T-helper 1 cell (primary cell): ENCODE measurements at places on chromosomes 3 and 15.
A peak's percentile ranks its signal among the peaks of the same experiment; 100 is the strongest.

DNA sequence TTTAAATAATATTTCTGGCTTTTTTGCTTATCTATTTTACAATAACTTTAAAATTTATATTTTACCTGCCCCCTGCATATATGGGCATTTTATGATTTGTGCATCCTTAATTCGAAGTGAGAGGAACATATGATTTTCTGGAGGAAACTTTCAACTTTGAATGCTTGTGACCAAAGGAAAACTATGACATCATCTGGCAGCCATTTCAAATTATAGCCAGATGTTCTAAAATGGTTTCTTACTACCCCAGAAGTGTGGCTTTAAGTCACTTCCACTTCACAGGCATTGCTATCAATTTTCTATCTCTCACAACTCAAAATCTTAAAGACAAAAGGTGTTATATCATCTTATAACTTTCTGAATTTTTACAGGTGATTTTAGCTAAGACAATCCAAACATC, 508.8 kb downstream of the RBMS3 start:
- no peak for DNase-seq

GRCh38 chr3:104316118-104316517, 1050.6 kb upstream of the ALCAM start:
- DNase-seq, result no peak

DNA sequence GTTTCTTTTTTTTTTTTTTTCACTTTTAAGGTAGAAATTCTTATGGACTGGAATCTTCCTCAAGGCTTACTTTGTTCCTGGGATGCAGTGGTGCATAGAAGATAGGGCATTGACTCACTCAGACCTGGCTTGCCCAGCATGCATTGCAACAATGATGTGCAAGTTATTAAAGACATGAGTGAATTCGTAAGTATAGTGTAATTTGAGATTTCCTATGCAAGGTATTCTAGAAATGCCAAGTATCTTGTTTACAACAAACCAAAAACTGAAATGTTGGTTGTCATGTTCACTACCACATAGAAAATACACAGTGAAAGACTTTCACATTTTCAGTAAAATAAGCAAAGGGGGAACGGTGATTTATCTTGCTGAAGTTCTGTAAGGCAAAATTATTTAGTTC, 56.5 kb upstream of the FNDC3B start:
- no peak for DNase-seq

GRCh38 chr3:37979541-37980461, 10.8 kb upstream of the VILL start:
- DNase-seq, result no peak

DNA sequence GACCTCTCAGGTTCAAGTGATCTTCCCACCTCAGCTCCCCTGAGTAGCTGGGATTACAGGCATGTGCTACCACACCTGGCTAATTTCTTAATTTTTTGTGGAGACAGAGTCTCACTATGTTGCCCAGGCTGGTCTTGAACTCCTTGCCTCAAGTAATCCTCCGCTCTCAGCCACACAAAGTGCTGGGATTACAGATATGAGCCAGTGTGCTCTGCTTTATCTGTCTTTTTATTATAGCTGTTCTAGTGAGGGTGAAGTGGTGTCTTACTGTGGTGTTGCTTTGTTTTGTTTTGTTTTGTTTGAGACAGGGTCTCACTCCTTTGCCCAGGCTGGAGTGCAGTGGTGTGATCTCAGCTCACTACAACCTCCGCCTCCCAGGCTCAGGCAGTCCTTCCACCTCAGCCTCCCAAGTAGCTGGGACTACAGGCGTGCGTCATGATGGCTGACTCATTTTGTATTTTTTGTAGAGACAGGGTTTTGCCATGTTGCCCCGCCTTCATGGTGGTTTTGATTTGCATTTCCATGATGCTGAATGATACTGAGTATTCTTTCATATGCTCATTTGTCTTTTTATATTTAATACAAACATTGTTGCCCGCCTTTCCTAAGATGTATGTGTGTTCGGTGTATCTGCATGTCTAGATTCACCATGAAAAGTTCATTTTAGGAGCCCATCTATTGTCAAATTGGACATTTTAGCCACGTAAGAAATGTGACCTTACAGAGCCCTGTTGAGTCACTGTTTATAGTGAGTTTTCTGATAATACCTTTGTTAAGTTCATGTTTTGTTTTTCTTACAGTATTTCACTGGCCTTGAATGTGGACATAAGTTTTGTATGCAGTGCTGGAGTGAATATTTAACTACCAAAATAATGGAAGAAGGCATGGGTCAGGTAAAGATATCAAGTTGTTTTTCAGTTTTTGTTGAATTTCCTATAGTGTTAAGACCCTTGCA, 80.6 kb downstream of the ARIH1 start:
- DNase-seq, result no peak

DNA sequence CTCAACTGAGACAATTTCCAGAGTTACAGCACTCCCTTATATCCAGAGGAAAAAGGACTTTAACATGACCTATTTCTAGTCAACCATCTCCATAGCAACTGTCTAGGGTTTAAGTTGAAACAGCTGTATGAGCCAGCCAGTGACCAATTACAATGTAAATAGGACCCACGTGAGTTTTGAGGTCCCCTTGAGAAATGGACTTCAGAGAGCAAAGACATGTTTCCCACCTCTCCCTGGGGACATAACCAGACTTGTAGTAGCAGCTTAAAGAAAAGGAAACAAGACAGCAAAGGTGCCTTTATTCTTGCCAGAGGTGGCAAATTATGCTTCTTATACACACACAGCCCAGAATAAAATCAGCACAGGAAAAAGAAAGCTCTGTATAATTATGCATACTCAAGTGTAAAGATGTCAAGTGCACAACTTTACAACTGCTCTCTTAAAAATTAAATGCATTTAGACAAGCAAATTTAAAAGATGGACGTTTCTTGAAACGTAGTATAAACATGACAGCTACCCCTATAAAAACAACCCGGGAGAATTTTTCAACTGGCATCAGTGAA, 40.2 kb downstream of the SUMF1 start:
- no peak for DNase-seq

GRCh38 chr15:36331531-36332275, 247.7 kb upstream of the CDIN1 start:
- no peak for DNase-seq

DNA sequence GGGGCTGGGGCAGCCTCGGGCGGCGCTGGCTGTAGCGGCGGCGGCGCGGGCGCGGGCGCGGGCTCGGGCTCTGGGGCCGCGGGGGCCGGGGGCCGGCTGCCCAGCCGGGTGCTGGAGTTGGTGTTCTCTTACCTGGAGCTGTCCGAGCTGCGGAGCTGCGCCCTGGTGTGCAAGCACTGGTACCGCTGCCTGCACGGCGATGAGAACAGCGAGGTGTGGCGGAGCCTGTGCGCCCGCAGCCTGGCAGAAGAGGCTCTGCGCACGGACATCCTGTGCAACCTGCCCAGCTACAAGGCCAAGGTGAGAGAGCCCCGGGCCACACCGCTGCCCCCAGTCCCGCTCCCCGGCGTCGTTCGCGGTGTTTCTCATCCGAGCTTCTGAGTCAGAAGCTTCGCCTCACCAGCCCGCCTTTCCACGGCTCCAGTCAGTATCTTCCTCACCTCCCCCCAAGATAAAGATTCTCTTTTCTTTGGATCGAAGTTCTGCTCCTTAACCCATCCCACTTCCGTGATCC, 600 bp downstream of the FBXO45 start:
- peak; percentile 64 for DNase-seq

DNA sequence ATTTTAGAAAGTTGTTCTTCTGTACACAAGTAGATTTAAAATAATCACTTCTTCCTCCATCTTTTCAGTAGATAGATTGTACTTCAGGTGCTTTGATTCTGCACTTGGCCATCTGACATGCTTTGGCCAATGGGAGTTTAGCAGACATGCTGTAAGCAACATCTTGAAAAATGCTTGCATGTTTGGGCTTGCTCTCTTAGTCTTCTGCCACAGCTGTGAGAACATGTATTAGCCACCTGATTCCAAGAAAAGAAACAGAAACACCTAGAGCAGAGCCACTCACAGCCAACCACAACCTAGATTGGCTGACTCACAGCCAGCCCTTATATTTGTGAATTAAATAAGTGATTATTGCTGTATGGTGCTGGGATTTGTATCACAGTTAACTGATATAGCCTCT, 70.2 kb upstream of the GADL1 start:
- DNase-seq, result no peak

DNA sequence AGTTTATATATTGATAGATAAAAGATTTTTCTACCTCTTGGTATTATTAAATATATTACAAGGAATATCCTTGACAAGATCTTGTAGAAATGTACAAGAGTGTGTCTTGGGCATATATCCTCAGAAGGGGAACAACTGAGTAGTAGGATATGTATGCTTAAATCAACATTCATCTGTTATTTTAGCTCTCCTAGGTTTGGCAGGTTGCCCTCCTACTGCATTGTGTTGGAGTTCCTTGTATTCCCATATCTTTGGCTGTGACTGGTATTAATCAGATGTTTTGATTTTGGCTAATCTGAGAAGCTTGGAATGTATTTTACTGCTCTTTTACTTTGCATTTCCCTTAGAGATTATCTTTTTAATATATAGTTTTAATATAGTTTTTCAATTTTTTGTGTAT, 4.6 kb downstream of the MYRIP start:
- DNase-seq, result no peak

DNA sequence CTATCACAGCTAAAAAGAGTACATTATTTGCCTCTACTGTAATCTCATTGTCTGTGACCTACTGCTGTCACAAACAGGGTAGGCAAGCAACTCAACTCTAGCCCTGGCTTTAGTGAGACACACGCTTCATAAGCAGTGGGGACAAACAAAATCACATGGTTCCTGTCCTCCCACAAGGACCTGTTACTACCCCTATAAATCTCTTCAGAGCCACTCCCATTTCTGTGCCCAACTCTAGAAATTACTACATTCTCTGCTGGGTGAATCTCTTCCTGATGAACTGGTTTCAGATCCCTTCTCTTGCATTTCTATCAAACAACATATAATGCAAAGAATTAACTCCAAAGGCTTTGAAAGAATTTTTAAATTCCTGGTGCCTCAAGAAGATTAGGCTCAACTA, 117.3 kb downstream of the DMXL2 start:
- no peak for DNase-seq

DNA sequence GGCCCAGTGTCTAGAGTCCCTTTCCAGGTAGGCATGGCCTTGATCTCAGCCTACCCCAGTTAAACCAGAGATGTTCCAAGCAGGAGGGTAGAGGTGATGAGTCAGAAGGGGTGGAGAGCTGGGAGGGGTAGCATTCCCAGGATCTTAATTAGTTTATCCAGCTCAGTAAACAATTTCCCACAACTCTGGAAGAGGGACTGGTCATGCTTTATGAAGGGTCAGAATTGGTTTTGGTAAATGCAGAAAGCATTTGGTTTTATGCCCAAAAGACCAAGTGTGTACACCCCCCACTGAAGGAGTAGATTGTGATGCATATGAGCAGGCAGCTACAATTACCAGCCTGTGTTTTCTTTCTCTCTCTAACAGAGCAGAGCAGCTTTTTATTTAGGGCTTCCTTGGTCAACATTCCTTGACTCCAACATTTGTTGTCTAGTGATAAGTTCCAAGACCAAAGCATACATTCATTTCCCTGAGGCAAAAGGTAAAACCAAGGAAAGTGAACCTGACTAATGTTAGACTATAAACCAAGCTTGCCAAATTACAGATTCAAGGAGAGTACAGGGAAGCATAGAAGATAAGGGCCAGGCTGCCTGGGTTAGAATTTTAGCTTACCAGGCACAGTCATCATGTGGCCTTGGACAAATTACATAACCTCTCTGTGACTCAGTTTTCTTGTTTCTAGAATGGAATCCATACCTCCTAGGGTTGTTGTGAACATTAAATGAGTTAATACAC, 17.6 kb downstream of the EXOSC7 start:
- DNase-seq, result no peak

DNA sequence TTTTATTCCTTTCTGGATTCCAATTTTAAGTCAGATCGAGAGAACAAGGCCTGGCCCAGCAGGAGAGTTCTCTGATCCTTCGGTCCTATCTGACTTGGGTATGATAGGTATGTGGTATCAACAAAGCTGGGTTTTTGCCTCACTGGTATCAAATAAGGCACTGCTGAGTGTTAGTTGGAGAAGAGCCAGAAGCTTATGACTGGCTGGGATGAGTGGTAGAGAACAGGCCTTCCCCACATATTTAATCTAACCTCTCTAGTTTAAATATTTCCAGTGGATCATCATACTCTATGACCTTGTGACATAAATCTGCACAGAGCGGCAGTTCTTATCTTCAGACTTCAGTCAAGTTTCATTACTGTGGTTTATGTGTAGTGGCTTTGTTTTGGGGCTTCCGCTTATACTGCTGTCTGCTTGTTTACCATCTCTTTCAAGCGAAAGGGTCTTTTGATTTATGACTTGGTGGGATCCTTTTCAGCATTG, 164.5 kb downstream of the PTPRG start:
- no peak for DNase-seq

- no peak for DNase-seq
These were observed 188.1 kb upstream of the TSC22D2 start for GRCh38 chr3:150220041-150220440.

DNA sequence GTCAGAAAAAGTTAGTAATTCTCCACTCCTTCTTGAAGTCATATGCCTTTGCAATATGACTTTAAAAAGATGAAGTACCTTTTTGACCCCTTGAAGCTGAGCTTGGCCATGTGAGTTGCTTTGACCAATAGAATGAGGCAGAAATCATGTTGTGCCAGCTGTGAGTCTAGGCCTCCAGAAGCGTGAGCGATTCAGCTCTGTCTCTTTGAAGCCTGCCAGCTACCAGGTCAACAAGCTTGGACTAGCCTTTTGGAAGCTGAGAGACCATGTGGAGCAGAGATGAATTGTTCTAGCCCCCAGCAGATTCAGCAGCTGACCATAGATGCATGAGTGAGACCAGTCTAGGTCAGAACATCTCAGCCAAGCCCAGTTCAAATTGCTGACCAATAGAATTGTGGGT, 69.8 kb upstream of the EOMES start:
- no peak for DNase-seq

DNA sequence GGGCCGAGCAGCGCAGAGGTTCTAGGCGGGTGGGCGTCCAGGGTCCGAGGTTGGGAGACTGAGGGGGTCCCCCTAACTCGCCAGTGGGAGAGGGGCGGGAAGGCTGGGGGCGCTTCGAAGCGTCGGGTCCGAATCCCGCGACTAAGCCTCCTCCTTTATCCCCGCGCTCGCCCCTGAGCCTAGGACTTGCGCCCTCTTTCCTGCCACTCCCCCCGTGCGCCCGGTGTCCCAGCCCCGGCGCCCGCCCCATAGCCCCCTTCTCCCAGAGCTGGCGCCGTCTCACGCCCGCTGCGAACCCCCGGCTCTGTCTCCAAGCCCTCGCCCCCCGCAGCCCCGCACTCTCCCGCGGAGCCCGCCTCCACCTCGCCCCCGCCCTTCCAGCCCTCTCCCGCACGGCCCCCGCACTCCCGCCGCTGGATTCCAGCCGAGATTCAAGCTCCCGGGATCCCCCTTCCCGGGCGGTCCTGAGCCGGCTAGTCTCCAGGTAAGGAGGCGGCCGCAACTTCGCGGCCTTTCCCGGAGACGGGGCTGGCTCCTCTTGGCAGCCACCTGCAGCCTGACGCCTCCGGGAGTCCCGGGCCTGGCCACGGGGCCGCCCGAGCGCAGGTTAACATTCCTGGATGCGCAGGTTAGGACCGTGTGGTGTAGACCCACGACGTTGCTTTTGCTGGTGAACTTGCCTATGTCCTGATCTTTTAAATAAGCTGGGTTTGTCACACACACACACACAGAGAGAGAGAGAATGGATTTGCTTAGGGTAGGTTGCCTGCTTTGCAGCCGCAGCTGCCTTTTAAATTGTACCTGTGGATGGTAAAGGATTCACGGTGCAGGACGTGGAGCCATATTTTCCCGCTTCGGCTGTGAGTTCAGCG, 563 bp downstream of the PXYLP1 start:
- DNase-seq, result peak; percentile 19

GRCh38 chr3:172542999-172543398, 19.8 kb upstream of the TNFSF10 start:
- no peak for DNase-seq
